Stimulated activated CD8-positive, alpha-beta memory T cell treated with anti-CD3 and anti-CD28 coated beads, Interleukin-2, amount 100 ng/mL, for 1 hour (primary cell): ENCODE measurements at places on chromosomes 12 and 14.

GRCh38 chr12:2559931-2560330 lies 234.8 kb upstream of the FKBP4 start:
- no peak for DNase-seq

DNA sequence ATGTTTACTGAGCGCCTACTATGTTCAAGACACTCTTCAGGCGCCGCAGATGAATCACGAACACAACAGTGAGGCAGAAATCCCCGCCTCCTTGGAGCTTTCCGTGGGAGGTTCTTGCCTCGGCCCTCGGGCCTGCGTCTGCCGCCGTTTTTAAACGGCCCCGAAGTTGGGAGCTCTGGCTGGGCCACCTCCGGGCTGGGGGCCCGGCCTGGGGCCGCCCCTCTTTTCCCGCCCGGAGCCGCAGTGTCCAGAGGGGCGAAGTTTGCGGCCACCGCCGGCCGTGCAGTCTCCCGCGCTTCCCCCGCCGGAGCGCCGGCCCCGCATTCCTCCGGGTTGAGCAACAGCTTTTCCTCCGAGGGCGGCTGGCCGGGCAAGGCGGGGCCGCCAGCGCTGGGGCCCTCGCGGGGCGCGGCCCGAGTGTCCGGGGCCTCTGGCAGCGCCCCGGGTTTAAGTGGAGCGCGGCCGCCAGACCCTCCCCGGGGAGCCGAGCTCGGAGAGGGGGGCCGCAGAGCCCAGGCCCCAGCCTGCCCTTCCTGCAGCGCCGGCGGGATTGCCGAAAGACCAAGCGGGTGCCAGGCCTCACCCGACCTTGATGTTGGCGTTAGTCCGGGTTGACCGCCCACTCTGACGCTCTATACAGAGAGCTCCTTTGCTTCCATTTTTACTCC lies 18.7 kb upstream of the CTDSP2 start:
- DNase-seq = peak; percentile 46

- no peak for DNase-seq
Measured at GRCh38 chr12:105072888-105073488, 11.3 kb downstream of the ALDH1L2 start.

- no peak for DNase-seq
Measured at GRCh38 chr14:99889268-99889667, 96.1 kb downstream of the EML1 start.

- no peak for DNase-seq
Measured at GRCh38 chr14:65628664-65629063, 216.1 kb downstream of the FUT8 start.

DNA sequence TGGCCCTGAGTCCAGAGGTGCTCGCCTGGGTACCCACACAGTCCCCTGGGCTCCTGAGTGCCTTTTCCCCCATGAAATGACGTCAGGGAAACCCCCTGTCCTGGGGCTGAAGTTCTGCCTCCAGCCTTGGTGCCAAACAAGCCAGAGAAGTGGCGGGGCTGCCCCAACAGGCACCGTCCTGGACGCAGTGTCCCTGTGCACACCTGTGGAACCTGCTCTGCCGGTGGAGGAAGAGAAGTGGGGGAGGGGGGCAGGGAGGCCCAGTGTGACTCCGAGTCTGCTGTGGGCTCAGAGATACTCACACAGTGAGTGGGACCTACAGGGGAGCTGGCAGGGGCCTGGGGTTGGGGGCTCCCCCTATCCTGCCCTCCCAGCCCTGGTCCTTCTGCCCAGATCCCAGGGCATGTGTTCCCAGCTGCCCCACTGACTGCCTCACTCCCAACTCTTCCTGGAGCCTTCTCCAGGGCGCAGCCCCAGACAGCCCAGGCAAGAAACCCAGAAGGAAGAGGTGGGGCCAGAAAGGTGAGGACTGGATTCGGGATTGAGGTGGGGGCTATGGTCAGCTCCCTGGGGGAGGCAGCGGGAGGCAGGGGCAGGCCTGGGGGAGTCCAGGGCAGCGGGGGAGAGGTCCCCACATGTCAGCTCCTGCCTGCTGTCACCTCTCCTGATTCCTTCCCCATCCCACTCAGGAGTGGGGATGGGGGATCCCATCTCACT lies 24.7 kb downstream of the CCDC85C start:
- no peak for DNase-seq

- DNase-seq = peak; percentile 84
Measured at GRCh38 chr12:95072900-95073697, at the start of gene NR2C1. NR2C1 (minus strand) TSS chr12:95073618; CDS start chr12:95067384, 6,234 bp downstream.

DNA sequence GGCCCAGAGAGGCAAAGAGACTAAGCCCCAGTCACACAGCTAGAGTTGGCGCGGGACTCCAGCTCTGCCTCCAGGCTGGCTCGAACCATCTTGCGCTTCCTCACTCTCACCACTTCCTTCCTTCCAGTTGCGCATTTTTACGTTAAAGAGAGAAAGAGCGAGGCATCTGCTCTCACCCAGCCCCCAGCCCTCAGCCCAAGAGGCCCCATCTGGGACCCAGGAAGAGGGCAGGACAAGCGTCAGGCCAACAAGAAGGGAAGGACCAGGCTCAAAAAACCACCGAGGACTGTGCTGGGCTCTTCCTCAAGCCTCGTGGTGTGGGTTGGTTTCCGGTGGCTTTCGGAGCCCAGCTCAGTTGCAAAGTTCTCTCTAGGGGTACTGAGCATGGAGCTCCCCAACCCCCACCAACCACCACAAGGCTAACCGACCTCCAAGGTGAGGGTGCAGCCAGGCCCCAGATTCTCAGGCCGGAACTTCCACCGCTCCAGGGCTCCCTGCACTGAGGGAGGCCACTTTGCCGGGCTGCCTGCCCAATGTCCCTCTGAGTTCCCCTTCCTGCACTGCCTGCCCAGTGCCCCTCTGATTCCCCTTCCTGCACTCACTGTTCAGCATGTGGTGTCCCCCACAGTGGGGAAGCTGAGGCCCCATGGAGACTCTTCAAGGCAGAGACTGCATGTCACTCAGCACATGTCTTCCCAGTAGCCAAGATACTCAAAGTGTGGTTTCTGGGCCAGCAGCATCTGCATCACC lies 35.9 kb downstream of the TESC start:
- no peak for DNase-seq

GRCh38 chr14:59688224-59689170 lies 111.9 kb upstream of the CCDC175 start:
- DNase-seq = no peak

DNA sequence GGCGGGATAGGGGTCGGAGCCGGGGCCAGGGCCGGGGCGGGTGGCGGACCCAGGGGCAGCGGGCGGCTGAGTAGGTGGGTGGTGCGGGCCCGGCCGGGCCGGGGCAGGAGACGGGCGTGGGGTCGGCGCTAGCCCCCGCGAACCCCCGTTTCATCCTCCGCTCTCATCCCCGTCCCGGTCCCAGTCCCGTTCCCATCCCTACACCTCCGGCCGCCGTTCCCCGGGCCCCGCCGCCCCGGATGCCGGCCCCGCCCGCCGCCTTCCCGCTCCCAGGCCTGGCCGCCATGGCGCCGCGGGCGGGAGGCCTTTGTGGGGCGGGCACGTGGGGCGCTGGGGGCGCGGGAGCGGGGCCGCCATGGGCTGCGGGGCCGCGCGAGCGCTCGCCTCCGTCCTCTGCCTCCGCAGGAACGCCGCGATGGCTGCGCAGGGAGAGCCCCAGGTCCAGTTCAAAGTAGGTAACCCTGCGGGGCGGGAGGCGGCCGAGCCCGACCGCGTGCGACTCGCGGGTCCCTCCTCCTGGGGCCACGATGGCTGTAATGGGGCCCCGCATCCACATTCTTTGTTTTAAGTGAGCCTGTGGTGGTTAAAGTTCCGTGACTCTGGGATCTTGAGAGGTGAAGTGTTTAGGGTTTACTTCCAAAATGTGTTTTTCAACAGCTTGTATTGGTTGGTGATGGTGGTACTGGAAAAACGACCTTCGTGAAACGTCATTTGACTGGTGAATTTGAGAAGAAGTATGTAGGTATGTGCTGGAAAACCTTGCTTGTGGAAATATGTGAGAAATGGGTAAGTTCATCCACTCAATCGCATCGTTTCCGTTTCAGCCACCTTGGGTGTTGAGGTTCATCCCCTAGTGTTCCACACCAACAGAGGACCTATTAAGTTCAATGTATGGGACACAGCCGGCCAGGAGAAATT lies 572 bp downstream of the RAN start:
- no peak for DNase-seq

DNA sequence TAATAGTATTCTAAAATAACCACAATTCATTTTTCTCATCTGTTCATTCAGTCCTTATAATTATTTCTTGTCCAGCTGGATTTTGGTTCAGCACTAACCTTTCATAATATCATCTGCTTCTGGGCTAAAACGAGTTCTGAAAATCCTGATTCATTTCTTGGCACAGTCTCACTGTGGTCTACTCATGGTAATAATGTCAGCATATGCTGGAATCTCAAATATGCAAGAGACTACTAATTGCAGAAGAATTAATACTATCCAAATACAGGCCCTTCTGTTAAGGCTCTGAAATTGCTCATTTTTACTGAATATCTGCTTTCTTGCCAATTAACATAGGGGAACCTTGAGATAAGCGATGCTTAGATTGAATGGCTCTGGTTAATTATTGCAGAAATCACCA lies 597.1 kb downstream of the RPL10L start:
- no peak for DNase-seq

DNA sequence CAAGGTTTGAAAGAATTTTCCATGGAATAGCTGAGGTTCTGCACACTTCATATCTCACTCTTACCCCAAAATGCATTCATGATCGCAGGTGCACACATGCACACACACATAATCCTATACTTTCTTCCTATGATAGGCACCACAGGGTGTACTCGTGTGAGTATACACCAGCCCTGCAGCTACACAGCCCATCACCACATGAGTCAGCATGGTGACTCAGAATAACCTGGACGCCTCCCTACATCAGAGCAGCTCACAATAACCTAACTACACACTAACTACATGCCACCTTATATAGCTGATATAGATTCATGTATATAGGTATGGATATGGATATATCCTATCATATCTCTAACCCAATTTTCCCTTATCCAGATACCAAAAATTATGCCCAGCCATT lies 850.2 kb upstream of the TMEM132C start:
- no peak for DNase-seq

DNA sequence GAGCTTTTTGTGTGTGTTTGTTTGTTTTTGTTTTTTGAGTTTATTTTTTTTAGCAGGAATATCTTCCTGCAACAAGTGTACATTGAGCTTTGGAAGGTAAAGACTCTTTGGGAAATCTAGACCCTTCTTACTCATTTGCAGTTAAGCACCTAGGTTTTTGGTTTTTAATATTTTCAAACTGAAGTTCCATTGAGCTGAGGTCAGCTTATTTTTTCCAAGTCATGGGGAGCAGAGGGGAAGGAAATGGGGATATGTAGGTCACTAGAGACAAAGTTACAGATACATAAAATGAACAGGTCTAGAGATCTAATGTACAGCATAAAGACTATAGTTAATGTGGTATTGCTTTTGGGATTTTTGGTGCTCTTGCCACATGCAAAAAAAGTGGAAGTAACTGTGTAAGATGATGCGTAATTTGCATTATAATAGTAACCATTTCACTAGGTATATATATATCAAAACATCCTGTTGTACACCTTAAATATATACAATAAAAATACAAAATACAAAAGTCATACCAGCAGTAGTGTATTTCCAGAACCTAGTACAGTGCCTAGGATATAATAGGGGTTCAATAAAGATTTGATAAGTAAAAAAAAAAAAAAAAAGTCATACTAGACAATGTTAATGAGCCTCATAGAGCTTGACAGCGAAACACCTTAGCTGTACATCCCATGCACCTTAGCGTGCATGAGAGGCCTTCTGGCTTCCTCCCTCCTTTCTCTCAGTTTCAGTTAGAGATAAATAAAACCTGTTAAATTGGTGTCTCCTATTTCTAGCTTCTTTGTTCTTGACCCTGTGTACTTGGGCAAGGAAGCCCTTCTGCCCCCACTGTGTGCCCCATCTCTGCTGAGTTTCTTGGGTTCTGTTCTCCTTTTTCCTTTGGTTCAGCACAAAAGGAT lies 22.7 kb downstream of the CGRRF1 start:
- DNase-seq = no peak

DNA sequence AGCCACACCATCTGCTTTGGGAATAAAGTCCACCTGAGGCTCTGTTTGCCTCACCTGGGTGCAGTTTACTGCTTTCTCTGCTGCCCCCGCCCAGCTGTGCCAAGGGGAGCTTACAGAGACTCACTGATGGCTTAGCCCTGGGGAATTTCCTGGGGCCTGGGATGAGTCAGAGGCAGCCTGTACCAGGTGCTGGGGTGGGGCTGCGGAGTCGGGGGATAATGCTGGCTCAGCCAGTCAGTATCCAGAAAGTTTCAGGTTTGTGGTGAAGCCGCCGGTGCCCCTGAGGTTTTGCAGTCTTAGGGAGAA lies 22.3 kb downstream of the PLEKHG3 start:
- DNase-seq = no peak

- no peak for DNase-seq
Measured at GRCh38 chr12:133058203-133059113, 21.1 kb downstream of the ZNF84 start.

GRCh38 chr14:97388408-97388807 lies 591.2 kb downstream of the VRK1 start:
- no peak for DNase-seq

DNA sequence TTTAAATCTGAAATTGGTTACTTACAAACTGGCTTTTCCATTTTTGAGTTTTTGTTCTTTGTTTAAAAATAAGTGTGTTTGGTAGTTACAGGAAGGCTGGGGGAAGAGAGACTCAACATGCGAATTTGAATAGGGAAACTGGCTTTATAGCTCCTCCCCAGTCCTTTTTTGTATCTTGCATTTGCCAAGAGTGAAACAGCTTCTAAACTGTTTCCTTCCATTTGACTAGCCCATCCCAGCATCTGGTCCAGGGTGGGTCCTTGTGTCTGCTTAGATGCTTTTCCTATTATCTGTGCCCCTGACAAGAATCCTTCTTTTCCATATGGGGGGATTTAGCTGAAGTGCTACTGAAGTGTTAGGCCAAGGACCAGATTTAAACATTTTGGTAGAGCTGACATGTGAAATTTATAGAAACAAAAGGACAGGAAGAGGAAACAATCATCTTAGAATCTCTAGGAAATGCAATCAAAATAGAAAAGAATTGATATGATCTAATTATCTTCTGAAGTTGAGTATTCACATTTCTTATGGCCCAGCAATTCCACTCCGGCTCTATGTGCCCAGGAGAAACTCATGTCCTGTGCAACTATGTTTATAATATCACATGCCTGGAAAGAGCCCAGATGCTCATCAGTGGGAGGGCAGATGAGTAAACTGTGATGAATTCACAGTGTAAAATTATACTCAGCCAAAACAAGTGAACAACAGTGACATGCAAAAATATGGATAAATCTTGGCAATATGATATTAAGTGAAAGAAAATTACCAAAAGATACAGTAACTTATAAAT lies 7.4 kb downstream of the SMOC1 start:
- DNase-seq = no peak

DNA sequence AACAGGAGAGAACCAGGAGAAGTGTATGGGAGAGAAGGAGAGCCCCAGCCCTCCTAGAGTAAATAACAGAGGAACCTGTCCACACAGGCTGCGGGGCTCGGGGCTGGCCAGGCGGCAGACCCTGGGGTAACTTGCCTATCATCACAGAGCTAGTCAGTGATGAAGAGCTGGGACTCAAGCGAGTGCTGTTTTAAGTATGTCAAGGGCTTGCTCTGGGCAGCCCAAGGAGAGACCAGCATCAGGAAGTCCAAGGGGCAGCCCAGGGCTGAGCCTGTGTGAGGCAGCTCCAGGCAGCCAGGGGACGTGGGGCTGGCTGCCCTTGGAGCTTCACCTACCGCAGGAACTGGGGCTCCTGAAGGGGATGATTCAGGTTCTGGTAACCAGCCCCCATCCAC lies 10.0 kb downstream of the VWF start:
- DNase-seq = no peak
